Activated T-helper 17 cell treated with anti-CD3 and anti-CD28 coated beads, Interleukin-2, amount 50 U/mL, for 72 hours (primary cell): ENCODE measurements at places on chromosomes 2 and 18. TPM values are rescaled to one million over a fixed set of nuclear protein-coding genes. Genes with fewer than 3 reads are reported as not detected.

- no peak for ATAC-seq
These were observed 228.3 kb upstream of the SMAD2 start for GRCh38 chr18:48158721-48159120.

- no peak for ATAC-seq
These were observed 168.3 kb downstream of the MAP2 start for GRCh38 chr2:209592106-209592505.

DNA sequence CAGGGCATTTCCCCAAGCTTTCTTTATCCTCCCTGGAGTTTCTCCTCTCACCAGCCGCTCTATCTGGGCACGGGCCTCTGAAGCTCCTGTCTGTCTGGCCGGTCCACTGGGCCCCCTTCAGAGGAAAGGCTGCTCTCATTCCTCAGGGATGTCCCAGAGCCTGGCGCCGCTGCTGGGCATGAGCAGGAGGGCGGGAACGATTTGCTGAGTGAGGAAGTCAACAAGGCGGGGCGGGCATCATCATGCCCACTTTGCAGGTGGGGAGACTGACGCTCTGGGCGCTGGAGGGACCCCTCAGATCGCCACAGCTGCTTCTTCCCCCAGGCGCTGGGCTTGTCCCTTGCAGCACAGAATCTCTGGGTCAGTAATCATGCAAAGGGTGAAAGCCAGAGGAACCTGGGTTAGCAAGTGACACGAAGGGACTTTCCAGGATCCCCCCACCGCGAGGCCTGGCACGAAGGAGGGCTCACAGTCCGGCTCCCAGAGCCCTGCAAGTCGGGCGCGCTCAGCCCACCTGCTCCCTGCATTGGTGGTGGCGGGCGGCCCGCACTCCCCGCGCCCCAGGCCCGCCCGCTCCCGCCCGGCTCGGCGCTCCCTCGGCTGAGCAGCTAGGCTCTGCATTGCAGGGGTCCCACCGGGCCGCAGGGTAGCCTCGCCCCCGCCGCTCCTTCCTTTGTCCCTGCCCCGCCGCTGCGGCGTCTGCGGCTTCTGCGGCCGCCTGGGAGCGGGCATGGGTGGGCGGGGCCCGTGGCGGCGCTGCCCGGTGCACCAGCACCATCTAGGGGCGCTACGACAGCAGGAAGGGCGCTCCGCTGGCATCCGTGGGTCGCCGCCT is 157.8 kb downstream of the CYRIA start:
- no peak for ATAC-seq

DNA sequence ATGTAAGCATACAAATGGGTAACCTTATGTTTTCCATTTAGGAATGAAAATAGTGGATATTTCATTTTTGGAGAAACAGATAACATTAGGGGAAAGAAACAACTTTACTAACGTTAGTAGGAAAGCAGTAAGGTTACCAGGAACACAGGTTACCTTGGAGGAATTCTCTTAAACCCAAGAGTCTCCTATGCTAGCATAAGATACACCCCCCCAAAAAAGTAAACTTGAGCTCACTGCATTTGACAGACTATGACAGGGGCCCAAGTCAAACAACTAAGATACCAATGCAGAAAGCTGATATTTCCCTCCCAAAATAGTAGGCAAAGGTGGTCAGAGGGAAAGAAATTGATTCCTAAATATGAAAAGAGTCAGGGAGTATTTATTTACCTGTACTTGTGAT is 656.9 kb downstream of the DSC3 start:
- ATAC-seq = no peak

- no peak for ATAC-seq
These were observed 85.0 kb upstream of the LYPD1 start for GRCh38 chr2:132754867-132755472.

DNA sequence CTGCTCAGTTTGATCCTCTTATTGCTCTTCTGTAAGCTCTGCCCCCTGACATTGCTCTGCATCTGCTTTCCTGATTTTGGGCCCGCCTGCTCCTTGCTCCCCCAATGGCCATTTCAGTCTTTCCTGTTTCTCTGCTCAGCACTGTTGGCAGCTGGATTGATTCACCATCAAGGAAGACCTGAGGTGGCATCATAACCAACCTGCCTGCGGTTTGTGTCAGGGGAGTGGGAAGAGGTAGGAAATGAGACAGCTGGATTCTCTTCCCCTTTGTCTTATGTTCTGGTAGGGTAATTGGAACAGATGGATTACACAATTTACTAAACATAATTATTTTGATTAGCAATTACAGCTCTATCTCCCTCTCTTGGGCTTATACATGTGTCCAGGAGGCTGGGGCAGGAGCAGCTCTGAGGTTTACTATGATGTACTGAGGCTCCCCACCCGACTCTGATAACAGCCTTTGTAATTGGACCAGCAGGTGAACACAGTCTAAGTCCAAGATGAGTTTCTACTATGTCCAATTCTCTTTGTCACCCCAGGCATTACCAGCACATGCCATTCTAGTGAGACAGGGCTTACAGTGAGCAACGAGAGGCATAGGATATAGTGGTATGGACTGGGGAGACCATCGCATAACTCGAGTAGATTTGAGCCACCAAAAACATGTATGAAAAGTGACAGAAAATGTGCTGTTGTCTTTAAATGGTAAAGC is 151.8 kb upstream of the MMADHC start:
- no peak for ATAC-seq

GRCh38 chr18:44510390-44510789 is 170.3 kb upstream of the SETBP1 start:
- no peak for ATAC-seq

DNA sequence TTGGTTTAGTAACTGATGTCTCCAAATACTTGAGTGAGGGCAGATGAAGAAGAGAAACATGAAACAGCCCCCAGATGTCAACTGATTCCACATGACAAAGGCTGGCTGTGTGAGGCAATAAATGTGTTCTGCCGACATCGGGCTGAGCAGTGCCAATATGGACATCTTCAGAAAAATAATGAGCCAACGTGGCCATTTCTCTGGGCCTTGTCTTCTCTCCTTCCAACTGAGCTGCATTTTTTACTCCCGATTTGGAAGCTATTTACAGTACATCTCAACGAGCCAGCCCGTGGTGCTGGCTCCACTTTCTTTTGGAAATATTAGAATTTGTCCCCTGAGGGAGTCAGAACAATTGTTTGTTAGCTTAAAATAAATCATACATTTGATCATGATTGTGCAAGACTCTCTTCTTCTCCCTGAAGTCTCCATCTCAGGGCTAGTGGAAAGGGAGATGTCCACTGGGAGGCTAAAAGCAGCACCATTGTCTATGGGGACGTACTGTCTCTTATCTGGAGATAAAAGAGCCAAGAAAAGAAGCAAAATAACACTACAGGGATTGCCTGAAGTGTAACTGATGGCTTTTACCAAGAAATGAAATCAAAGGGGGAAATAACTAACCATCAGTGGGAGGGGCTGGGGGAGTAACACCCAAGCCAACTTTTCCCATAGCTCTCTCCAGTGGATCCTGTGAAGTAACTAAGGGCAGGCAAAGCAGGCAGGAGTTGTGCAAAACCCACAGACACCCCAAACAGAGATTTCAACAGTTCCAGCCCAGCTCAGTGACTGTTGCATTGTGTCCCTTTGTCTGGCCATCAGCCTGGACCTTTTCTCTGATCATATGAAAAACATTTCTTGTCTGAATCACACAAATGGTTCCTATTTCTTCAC is 114.8 kb downstream of the RDH14 start:
- ATAC-seq = no peak

Gene ATG16L1
- total RNA-seq = 24.5 TPM
